ENCODE measurements at places on chromosomes 3 and 15.

DNA sequence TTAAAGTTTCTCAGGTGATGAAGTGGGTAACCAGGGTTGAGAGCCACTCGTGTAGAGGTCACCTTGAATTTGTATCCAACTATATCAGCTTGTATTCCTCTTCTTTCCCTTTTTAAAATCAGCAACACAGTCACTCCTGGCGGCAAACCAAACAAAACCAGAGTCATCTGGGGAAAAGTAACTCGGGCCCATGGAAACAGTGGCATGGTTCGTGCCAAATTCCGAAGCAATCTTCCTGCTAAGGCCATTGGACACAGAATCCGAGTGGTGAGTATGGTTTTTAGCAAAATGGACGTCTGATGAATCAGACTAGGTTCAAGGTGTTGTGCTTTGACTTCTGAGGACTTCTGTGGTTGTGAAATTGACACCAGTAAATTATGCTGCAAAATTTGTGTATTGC, 3.9 kb downstream of the RPL35A start:
- DNase-seq = no peak

GRCh38 chr3:144317961-144318360, 346.3 kb downstream of the DIPK2A start:
- no peak for DNase-seq

- DNase-seq = no peak
Observed at GRCh38 chr3:98855806-98856400, 45.6 kb downstream of the DCBLD2 start.

GRCh38 chr15:62564886-62565633, 400.0 kb upstream of the C2CD4B start:
- DNase-seq = no peak

DNA sequence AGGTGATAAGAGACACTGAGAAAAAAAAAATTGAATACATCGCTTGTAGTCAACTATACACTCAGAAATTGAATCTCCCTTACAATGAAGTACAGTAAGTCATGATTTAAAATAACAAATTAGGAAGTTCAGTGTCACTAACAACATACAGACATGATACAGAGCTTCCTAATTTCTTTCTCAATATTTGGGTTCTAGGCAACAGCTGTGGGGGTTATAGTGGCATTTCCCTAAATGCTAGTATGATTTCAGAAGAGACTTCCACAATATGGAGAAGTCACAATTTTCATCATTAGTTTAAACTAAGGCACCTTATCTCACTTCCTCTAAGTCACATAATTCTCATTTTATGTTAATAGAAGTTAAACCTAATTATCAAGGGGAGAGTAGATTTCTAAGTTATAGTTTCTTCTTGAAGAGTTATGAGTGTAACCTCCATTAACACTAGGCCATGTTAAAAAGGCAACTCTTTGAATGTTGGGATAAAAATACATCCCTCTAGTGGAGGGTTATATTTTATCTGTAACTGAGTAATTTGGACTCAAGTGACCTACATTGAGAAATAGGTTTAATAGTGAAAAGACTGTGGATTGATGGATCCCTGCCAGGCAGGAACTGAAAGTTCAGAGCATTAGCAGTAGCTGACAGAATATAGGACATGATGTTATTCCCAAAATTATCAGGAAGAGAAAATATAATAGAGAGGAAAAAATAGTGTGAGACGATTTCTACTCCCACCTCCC, 286.0 kb upstream of the SUCLG2 start:
- DNase-seq = no peak

DNA sequence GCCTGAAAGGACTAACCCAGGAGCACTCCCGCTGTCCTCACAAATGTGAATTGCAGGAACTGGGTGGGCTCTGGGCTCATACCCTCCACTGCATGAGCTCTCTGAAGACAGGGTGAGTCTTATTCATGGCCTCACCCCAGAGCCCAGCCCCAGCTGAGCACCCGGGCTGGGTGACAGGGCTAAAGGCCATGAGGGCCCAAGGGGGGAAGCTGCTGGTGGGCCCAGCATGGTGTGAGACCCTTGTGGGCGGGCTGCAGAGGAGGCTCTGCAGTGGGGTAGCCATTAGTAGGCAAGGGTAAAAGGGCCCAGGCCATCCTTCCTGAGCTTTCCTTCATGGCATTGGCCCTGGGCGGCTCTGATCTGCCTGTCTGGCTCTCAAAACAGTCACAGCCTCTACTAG, 30.3 kb downstream of the SRPRB start:
- DNase-seq = no peak

- peak; percentile 20 for DNase-seq
Observed at GRCh38 chr3:26719134-26719533, 96.6 kb downstream of the LRRC3B start.

- no peak for DNase-seq
Observed at GRCh38 chr15:51801391-51801835, 28.0 kb upstream of the TMOD3 start.

- no peak for DNase-seq
Observed at GRCh38 chr3:124007186-124007585, 15.3 kb upstream of the ROPN1 start.

DNA sequence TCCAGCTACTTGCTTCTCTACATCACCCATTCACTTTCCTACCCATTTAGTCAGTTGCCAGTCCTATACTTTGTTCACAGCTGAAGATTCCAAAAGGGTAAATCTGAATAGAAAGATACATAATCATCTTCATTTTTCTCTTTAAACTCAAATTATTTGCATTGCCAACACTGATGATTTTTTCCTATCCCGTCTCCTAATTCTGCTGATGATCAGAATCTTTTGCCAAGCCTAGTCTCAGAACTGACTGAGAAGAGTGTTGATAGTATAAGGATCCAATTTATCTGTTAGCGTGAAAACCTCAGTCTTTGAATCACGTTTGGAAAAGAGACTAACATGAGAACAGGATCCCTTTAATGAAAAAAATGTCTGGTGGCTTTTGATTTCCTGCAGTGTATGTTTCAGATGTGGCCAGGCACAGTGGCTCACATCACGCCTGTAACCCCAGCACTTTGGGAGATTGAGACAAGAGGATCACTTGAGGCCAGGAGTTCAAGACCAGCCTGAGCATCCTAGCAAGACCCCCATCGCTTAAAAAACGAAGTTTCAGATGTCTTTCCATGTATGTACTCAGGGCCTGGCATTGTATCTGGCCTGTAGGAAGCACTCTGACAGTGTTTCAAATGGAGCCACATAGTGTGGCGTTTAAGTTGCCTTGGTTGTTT, 169.4 kb downstream of the KLHL25 start:
- DNase-seq = no peak

- DNase-seq = no peak
Observed at GRCh38 chr3:154184582-154184981, 63.4 kb downstream of the ARHGEF26 start.

DNA sequence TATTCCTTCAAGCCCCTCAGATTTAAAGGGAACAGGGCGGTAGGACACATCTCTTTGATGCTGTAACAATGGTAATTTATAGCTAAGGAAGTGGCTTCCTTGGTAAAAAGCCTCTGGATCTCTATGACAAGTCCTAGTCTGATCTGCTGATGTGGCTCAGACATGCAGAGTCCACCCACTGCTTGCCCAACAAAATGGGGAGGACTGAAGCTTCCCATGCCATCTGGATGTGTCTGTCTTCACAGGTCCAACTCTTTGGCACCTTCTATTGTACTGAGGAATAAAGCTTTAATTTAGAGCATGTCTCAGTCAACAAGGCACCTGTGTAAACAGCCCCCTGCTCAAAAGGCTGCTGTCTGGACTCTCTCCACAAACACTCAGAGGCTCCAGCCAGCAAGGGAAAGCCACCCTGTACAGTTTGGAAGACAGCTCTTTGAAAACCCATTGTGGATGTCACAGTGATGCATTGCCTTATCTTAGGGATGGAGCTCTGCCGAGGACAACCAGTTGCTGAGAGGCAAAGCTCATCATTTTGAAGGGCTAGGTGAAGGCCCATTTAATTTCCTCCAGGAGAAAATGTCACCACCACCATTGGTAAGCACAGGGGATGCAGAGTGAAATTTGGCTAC, 348.6 kb upstream of the GRM7 start:
- no peak for DNase-seq

DNA sequence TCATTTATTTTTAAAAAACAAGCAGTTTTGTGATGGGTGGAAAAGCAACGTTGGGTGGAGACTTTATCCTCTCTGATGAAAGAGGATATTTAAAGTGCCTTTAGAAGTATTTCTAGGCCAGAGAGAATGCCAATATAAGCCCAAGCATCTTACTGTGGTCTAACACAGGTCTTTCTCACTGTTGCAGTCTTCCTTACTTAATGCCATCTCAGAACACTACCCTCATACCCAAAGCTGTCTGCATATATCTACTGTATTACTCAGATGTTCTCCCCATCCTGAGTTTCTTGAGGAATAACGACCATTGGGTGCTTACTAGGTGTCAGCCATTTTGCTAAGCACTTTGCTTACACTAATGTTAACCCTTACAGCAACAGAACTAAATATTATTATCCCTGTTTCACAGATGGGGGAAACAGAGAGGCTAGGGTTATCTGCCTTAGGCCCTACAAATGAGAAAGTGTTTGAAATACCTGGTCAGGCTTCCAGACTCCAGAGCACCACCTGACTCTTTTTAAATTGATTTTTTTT, 29.8 kb upstream of the EBLN2 start:
- no peak for DNase-seq

GRCh38 chr15:72516777-72517176, 42.6 kb downstream of the ARIH1 start:
- DNase-seq = no peak

- no peak for DNase-seq
Observed at GRCh38 chr3:185986198-185986777, 48.5 kb upstream of the TRA2B start.

GRCh38 chr3:128489927-128490649, 2.9 kb downstream of the GATA2 start:
- DNase-seq = no peak

GRCh38 chr3:50264383-50264963, 4.5 kb upstream of the SEMA3B start:
- DNase-seq = peak; percentile 96

- DNase-seq = no peak
Observed at GRCh38 chr3:194078045-194078821, 57.7 kb upstream of the HES1 start.

- no peak for DNase-seq
Observed at GRCh38 chr3:156300929-156301840, 180.8 kb downstream of the KCNAB1 start.

DNA sequence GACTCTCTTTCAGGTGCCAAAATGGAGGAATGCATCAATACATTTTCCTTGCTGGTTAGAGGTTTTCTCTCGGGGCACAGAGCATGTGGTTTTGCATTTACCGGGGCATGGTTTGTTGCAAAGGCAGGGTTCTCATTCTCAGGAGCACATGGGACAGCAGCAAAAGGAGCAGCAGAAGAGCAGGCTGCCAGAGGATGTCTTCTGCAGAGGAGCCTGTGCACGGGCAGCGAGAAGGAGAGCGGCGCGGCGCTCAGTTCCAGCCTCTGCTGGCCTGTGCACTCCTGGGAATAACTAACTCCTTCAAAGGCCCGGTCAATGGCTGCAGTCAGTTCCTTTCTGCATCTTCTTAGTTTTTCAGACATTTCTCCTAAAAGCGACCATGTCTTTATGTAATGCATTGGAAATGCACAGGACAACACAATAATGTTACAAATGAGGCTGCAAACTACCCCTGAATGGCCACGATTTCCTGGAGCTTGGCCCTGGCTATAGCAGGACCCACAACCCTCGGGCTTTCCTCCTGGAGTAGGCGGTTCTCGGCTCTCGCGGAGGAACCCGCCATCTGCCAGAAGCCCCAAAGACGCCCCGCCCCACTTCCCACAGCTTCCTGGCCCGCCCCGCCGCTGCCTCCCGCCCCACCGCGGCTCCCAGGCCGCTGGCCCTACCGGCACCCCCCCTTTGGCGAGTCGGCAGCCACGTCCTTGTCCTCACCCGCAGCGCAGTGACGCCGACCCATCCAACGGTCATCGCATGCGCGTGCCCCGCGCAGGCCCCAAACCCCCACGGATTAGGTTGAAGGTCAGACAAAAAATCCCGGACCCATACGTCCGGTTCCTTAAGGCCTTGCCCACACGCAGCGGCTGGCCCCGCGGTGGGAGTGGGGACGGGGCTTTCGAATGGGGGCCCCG, at the start of gene C3orf62:
Gene C3orf62, minus strand, starts transcription at position 758 of the 908 bp plus-strand sequence. Its CDS starts 360 bp downstream, at position 398.
- DNase-seq = peak; percentile 81

- no peak for DNase-seq
Observed at GRCh38 chr15:82933576-82933975, 18.9 kb downstream of the HOMER2 start.

DNA sequence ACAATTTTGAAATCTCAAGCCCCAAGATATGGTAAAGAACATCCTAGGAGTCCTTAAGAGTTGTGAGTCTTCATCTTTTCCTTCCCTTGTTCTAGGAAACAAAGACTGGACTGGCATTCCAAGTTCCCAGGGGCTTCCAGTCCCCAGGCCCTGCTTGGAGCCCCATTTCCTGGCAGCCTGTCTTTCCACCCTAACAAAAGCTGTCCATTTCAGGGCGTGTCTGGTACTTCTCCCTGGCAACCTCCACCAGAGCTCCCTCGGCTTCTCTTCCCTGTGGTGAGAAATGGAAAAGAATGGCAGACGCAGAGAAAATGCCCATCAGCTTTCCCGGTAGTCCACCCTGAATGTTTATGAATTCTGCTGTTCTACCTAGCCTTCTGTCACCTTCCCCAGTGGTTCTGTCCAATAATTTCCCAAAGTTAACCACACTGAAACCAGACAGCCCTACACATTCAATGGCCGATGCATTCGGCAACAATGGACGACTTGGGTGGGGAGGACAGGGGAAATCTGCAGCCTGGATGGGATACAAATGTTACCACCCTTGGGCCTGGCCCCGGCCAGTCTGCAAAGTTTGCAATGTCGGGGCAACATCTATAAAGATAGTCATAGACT, 6.8 kb downstream of the RAB6B start:
- DNase-seq = no peak

- DNase-seq = no peak
Observed at GRCh38 chr3:101868534-101869464, 19.5 kb downstream of the NFKBIZ start.

DNA sequence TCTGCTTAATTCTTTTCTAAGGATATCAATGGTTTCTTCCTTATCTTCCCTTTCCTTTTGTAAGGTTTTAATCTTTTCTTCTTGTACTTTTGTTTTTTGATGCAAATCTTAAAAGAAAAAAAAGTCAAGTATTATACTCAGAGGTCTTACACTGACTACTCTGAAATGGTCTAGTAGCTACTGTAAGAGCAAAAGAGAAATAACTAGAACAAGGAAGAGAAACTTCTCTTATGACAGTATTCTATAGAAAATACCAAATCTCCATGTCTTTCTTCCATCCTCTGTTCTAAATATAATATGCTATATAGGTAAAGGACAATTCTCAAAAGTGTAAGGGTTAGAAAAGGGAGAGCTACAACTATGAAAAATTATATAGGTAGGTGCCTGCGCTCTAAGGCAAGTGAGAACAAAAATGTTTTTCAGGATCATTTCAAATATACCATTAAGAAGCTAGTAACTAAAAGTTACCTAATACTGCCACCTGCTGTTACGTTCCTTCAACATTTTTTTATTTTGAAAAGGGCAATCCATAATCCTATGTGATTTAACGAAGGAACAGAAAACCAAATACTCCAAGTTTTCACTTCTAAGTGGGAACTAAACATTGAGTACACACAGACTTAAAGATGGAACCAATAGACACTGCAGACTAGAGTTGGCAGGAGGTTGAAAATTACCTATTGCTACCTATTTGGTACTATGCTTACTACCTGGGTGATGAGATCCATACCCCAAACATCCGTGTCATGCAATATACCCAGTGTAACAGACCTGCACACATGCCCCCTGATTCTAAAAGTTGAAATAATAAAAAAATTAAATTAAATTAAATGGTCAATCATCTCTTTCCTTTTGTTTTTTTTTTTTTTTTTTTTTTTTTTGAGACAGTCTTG, 36.7 kb downstream of the CIP2A start:
- peak; percentile 21 for DNase-seq

- no peak for DNase-seq
Observed at GRCh38 chr3:72577190-72577589, 271.1 kb downstream of the SHQ1 start.

- no peak for DNase-seq
Observed at GRCh38 chr3:162332344-162332743, 835.7 kb downstream of the OTOL1 start.

All from renal cortex interstitium (tissue), 15 donors.